ENCODE measurements at places on chromosomes 1 and 21.

DNA sequence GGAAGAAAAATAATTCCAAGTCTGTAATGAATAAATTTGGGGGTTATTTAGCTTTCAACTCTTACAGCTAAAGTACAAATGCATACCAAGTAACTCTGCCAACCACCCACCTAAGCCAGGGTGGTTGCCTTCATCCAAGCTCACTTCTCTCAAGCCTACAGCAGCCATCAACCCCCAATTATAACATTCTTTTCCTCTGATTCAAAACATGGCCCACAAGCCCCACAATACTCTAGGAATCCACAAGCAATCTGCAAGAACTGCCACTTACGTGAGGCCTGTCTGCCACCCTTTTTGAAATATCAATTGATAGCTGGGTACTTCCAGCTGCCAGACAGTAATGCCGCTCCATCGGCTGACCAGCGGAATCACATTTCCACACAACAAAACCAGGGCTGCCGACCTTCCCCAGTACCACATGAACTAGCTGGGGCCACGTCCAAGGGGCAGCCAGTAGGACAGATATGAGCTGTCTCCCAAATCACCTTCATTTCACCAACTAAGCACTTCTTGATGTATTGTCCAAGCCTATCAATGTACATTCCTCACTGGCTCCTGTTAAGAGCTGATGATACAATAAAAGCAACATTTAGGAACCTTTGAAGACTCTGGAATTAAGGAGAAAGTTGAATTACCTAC lies 3.2 kb downstream of the LBR start:
- peak; percentile 41 for DNase-seq

- DNase-seq, result peak; percentile 21
These were observed 32.3 kb downstream of the CD58 start for GRCh38 chr1:116538544-116538943.

DNA sequence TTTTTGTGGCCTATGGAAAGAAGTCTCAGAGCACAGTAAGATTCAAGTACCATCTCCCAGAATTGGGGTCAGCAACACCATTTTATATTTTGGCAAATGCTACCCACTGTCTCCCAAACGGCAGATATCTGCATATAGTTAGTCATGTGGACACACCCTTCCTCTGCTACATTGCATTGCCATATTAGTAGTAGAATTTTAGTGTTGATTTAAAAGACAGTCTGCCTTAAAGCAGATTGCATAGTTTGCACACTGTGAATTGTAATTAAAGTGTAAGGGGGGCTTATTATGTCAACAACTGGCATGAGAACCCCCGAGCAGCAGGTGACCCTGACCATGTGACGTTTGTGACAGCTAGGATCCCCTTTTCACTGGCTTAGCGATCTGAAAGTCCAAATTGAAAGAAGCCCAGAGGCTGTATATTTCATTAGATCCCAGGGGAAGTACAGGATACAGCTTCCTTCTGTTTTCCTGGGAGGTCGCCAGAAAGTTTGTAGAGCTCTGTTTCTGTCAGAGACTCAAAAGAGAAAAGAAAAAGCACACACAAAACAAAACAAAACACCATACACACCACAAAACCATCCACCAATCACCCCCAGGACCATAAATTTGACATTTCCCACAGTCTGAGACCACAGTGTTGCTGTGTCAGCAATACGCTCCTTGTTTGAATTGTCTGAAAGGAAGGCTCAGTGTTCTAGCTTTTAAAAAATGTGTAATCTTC lies 172.4 kb downstream of the NFIA start:
- peak; percentile 81 for DNase-seq

- peak; percentile 75 for DNase-seq
These were observed 43.0 kb downstream of the ATP6V1G3 start for GRCh38 chr1:198497326-198498102.

DNA sequence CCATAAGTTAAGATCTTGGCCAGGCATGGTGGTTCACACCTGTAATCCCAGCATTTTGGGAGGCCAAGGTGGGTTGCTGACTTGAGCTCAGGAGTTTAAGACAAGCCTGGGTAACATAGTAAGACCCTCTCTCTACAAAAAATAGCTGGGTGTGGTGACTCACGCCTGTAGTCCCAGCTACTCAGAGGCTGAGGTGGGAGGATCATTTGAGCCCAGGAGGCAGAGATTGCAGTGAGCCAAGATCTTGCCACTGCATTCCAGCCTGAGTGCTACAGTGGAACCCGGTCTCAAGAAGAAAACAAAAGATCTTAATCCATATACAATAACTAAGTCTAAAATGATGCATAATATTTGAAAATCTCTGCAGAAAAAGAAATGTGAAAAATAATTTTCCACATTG lies 165.5 kb upstream of the NR5A2 start:
- DNase-seq, result no peak

DNA sequence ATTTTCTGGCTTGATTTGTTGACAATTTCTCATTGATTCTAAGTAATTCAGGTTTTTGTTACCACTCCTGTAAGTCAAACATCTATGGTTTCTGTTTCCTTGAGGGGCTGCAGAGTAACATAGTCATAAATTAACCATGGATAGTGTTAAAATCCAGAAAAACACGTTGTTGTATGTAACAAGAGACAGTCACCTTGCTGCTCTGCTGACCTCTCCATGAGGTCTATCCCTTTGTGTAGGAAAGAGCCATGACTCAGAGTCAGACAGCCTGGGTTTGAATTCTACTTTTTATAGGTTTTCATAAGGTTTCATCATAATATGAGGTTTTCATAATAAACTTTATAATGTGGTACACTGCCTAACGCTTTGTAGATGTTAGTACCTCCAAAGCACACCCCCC lies 27.6 kb upstream of the NBL1 start:
- peak; percentile 64 for DNase-seq

GRCh38 chr1:165911609-165912281 lies 84.3 kb downstream of the UCK2 start:
- DNase-seq, result no peak

- no peak for DNase-seq
These were observed 76.1 kb upstream of the IRF2BP2 start for GRCh38 chr1:234686035-234686434.

DNA sequence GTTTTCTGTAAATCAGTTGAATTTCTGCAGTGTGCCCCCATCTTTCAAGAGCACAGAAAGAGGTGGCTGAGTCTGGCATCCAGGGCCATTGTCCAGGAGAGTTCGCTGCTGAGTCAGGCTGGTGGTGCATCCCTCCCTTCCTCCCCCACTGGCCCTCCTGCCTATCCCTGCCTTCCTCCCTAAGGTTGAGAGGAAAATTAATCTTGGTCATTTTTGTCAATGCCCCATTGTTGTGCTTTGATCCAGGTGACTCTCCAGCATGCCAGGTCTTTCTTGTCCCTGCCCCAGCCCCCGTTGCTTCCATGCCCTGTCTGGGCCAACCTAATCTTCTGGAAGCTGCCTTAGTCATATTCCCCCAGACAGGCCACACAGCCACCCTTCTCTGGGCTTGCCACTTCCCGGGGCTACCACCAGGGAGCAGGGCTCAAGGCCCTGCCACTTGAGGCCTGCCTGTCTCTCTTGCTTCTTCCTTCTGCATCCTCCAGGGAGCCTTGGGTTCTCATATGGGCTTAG lies 26.6 kb downstream of the PROK1 start:
- DNase-seq, result no peak
